GM18507 (cell line): ENCODE measurements at places on chromosomes 3 and 15.

GRCh38 chr3:106421426-106421825, 552.6 kb upstream of the CBLB start:
- DNase-seq, result no peak

- DNase-seq, result no peak
Measured at GRCh38 chr3:29353807-29354206, 72.9 kb downstream of the RBMS3 start.

GRCh38 chr3:101962055-101962454, 112.7 kb downstream of the NFKBIZ start:
- no peak for DNase-seq

- DNase-seq, result no peak
Measured at GRCh38 chr15:92053753-92054316, 200.3 kb downstream of the SLCO3A1 start.

- DNase-seq, result no peak
Measured at GRCh38 chr3:119258915-119259314, 18.2 kb upstream of the B4GALT4 start.

DNA sequence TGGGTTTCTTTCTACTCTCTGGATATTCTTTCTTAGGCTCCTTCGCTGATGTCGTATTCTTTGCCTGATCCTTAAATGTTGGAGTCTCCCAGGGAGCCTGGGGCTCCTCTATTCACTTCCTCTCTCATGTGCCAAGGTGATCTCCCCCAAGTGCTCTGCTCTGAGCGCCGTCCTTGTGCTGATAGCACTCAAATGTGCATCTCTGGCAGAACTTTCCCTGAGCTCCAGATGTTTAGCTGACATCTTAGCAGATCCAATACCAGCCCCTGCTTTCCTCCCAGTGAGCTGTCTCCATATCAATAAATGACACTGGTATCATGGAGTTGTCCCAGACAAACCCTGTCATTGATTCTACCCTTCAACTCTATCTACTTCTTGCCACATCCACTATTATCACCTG, 62.4 kb downstream of the NTRK3 start:
- no peak for DNase-seq

DNA sequence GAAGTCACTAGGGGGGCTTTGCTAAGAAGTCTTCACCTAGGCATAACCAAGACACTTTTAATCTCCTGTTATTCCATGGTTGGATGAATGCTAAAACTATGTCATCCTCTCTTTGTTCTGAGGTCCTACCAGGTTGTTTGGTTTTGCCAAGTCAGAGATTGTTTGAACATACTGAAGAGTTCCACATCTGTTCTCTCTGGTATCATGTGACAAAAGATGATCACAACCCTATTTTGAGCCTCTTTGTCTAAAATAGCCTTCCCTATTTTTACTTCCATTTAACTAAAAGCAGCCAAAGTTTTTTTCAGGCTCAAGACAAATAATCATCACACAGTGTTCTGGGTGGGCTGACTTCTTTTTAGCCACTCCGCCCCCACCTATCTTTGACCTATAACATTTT, 218.4 kb upstream of the LMCD1 start:
- no peak for DNase-seq

GRCh38 chr3:155407971-155408370, 114.5 kb upstream of the STRIT1 start:
- no peak for DNase-seq

DNA sequence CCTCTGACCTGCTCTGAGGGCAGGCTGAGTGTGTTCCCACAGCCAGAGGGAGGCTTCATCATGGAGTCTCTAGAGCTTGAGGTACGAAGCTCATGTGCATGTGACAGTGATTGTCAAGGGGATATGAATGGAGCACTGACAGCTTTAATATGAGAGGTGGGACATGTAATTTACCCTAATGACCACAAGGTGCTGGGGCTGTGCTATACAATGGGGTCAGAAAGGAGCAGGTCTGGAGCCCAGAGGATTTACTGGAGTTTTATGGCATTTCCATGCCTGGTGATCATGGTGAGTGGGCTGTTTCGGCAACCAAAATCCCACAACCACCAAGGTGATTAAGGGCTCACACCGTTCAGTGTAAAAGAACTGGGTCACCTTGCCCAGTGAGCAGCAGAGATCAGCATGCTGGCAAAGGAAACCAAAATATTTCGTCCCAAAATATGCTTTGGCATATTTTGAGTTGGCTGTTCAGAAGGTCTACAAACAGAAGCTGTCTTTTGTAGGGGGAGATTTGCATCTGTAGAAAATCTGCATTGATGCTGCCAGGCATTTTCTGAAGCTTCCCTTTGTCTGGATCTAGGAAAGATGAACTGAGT, 40.1 kb upstream of the RASGRF1 start:
- DNase-seq, result no peak

GRCh38 chr15:101464256-101464998, 25.1 kb downstream of the PCSK6 start:
- no peak for DNase-seq

GRCh38 chr15:63678393-63678792, 81.2 kb downstream of the FBXL22 start:
- DNase-seq, result no peak

- DNase-seq, result no peak
Measured at GRCh38 chr3:194572944-194573491, 60.2 kb downstream of the TMEM44 start.

DNA sequence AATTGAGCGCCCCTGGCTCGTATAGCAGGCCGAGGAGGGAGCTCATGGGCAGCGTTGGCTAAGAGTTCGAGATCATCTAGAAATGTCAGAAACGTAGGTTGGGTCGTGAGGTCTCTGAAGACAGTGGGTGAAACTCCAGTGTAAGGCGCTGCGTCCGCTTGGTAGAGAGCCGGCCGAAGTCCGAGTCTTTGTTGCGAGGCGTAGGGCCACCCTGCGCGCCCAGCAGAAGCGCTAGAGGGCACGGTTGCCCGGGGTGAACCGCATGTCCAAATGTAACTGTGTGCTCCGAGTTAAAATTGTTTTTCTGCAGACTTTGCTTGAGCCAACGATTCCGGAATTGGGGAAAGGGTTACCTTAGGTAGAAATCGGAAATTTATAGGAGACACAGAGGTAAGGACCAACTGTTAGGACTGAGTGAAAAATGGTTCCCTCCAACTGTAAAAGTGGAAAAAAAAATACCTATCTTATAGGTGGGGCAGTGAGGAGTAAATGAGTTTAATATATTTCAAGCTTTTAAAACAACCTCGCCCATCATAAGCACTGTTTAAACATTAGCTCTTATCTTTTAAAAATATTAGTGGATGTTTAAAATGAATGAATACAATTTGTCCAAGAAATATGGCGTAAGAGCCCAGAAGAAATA, 993 bp upstream of the SIAH2 start:
- DNase-seq, result no peak

DNA sequence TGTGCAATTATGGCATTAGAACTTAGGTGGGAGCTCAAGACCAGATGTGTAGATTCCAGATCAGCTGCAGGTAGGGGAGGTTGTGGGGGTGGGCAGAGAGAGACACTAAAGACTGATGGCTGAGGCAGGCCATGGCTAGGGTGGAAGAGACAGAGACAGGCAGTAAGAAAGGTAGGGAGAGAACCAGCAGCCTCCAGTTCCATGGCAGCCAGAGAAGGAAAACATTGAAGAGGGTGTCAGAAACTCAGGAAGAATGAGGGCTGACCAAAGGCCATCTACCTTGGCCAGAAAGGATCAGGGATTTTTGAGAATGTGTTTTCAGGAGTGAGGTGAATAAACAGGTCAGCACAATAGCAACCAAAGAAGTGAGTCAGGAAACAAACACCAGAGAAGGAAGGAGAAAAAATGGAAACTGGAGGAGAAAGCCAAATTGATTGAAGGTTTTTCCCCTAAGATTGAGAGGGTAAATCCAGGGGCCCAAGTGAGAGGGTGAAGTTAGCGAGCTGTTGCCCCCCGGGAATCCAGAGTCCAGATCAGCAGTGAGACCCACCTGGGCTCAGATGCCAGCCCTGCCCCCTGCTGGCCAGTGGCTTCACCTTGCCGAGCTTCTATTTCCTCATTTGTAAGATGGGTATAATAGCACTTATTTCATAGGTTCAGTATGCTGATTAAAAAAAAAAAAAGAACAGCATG, 41.0 kb downstream of the ABHD2 start:
- peak; percentile 22 for DNase-seq

GRCh38 chr3:196990601-196991007, 22.0 kb upstream of the PIGZ start:
- DNase-seq, result no peak

- no peak for DNase-seq
Measured at GRCh38 chr3:69299344-69299743, 86.5 kb downstream of the FRMD4B start.

DNA sequence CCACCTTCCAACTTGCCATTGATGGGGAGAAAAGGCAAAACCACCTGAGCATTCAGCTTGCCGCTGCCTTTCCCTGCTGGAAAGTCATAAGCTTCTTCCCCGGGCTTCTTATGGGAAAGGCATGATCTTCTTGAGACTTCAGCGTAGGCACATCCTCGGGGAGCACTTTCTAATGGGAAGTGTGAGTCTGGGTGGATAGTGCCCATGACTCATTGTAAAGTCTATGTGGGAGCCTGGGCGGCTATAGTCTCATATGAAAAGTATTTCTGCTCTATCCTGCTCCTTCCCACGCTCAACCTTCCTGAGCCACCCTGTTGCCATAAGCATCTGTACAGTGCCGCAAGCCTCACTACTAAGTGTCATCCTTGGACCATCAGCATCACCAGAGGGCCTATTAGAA, 309.9 kb upstream of the THBS1 start:
- no peak for DNase-seq

DNA sequence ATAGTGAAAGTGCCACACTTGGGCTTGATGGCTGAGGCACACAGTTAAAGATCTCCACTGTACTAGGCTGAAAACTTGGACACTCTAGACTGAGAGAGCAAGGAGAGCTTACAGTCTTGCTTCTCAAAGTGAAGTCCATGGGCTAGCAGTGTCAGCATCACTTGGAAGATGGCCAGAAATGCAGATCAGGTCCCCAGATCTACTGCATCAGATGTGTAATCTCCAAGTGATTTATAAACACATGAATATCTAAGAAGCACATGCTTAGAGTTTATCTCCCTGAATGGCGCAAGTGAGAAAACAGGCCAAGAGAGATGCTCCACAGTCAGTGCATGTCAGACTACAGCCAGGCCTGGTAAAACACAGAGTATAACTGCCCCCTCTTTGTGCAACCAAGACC, 308.6 kb downstream of the CLSTN2 start:
- no peak for DNase-seq

DNA sequence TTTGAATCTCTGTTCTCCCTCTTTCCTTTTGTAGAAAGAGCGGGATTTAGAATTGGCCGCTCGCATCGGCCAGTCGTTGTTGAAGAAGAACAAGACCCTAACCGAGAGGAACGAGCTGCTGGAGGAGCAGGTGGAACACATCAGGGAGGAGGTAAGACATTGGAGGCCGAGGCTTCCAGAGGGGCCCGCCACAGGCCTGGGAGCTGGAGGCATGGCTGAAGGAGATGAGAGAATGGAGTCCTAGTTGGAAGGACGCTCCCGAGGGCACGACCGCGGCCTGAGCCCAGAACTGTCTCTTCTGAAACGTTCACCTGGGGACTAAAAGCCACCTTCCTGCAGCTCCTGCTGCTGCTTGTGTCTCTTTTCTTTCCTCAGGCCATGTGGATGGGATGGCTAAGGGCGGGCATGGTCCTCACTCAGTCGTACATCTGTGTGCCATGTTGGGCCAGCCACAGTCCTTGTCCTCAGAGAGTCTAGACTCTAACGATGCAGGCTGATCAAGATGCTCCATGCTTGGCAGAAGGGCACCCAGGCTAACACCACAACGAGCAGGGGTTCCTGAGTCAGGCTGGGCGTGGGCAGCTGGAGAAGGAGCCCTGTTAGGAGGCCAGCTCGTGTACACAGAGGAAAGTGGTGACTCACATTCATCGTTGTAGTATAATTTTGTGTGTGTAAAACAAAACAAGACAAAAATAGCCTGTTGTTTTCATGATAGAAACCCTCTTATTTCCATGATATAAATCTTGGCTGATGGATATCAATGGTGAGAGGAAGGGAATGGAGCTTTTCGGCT, 81.1 kb downstream of the CCK start:
- DNase-seq, result no peak
